ENCODE measurements at places on chromosomes 7 and 10.

- no peak for DNase-seq
Measured at GRCh38 chr10:121838931-121839330, 88.9 kb downstream of the ATE1 start.

DNA sequence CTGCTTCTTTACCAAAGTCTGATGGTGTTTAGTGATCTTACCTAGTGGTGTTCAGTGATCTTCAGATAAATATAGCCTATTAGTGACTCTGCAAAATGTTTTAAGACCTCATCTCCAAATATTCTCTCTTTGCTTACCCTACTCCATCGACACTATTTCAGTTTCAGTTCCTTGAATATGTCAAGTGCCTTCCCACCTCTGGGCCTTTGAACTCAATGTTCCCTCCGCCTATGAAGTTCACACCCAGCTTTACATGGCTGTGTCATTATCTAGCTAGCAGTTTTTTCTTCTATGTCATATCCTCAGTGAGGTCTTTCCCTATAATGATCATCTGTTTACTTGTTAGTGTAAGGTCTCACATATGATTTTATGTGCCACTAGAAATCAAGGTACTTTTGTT lies 322.6 kb downstream of the DGKB start:
- no peak for DNase-seq

GRCh38 chr10:77635402-77636227 lies 2.0 kb downstream of the KCNMA1 start:
- DNase-seq = no peak

GRCh38 chr10:45006276-45007030 lies 5.7 kb downstream of the ZNF22 start:
- DNase-seq = no peak

DNA sequence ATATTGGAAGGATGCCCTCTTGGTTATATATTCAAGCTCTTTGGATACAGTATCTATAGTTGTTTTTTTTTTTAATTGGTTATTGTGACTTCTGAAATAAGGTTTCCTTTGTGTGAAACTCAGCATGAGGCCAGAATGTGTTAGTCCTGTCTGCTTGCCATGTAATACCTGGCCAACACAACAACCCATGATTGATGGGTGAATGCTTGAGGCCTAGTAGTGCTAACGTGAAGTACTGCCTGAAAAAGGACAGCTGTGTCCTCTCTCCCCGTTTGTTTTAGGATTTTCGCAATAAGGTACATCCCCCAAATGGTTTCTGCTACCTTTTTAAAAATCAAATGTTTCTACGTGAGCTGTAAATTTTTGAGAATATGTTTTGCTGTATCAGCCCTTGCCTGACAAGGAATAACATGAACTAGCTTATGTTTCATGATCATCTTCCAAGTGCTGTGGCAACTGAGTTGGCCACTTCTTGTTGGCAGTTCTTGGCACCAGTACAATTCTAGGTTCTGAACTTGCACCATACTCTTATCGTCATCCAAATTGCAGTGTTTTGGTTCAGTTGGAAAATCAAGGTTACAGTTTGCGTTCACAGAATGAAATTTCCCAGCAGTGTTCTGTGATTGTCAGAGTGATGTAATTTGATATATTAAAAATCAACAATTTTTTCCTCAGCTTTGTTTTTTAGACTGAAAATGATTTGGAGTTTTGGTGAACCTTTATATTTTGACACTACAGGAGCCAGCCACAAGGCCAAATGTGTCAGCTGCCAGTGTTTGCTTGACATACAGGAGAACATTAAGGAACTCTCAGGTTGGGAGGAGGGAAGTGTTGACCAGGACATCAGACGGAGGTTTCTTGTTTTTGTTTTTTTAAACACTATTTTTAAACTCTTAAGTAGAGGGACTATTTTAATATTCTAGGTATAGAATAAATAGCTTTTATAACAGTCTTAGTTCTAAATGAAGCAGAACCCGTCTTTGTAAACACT lies 13.5 kb upstream of the ASCC1 start:
- DNase-seq = no peak

- no peak for DNase-seq
Measured at GRCh38 chr7:131628634-131629033, 72.2 kb upstream of the PODXL start.

- DNase-seq = no peak
Measured at GRCh38 chr7:108345710-108346336, 110.4 kb downstream of the NRCAM start.

DNA sequence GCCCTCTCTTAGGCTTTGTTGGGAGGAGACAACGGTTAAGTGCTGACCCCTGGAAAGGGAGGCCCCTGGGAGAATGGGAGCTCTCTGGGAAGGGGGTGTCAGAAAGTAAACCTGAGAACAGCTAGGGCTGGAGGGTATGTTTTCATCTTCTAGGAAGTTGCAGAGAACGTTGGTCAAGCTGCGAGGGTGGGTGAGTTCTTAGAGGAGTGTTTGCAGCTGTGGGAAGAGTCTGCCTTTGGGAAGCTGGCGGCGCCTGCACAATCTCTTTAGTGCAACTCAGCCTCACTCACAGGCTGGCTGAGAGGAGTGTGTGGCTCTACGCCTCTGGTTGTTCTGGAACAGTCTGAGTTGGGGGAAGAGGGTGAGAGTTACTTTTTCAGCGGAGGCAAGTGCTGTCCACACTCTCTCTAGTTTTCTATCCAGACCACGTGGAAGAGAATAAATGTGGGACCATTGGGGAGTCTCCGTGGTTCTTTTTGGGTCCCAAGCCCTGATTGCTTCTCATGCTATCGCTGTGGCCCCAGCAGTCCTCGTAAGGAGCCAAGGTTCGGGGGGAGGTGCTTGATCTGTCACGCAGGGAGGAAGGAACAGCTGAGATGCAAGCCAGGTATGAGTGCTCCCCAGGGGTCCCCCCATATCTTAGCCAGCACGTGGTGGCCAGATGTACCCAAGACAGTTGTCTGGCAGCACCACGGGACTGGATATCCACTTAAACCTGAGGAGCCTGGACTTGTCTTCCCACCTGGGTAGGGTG lies 237.2 kb downstream of the BUB3 start:
- no peak for DNase-seq

DNA sequence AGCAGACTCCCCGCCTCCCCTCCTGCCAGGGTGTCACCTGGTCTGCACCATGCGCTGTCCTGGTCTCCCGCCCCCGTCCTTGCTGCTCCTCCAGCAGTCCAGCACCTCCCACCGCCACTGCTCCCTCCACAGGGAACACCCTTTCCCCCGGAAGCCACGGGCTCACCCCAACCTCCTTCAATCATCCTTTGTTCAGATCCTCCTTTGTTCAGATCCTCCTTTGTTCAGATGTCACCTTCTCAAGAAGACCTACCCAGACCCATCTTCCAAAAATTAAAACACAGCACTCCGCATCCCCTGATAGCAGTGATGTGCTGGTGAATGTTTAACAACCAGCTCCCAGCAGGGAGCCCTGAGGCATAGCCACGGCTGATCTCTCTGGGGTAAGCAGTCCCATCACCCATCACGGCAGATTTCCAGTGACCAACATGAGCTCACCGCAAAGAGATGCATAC lies 237.7 kb downstream of the USP6NL start:
- DNase-seq = no peak

DNA sequence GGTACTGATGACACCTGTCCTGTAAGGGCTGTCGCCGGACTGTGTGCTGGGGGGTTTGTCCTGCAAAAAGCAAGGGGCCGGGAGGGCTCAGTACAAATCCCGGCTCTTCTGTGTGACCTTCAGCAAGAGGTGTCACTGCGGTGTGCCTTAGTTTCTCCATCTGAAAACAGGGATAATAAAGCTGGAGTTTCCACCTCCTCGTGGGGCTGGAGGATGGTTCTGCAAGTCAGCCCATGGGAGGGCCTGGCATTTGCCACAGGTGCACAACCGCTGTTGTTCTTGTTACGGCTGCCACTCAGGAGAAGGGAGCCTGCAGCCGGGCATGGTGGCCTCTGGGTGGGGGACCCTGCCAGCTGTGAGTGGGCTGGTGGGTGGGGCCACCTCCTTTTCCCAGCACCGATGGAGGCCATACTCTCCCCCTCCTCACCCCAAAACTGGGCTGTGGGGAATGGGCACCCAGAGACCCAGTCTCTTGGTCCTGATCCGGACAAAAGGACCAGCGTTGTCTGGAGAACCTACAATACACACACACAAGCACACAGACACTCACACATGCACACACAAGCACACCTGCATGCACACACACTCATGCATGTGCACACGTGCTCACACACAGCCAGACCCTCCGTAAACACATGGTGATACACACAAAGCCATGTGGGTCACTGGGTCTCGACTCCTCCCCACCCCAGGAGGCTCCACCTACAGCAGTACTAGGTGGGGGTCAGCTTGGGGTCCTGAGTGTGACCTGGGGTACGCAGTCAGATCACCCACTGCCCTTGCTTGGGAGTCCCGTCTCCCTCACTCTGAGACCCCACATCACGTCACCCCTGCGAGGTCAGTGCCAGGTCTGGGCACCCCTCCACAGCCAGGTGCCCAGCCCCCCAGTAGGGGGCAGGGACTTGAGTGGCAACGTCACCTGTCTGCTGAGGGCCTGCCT lies 34.1 kb downstream of the ELFN1 start:
- no peak for DNase-seq

- DNase-seq = no peak
Measured at GRCh38 chr7:95874541-95875265, 102.3 kb downstream of the DYNC1I1 start.

- DNase-seq = no peak
Measured at GRCh38 chr10:78613132-78613531, 455.6 kb upstream of the ZMIZ1 start.

DNA sequence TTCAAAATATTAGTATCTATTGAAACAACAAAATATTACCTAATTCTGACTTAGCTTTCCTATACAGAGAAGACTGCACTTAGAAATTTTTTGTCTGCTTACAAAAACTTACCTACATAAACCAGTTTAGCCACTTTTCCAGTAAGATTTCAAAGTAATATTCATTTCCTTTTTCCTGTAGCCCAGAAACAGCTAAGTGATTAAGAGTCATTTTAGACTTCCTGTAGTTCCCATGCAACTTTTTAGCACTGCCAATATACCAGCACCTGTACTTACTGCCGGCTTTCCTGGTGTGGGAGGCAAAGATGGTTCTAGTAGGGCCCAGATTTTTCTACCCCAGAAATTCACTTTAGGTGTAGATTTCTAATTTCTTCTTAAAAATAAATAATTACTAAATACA lies 21.8 kb downstream of the NT5C2 start:
- DNase-seq = peak; percentile 54

GRCh38 chr7:98221611-98222532 lies 10.6 kb downstream of the BHLHA15 start:
- DNase-seq = no peak

DNA sequence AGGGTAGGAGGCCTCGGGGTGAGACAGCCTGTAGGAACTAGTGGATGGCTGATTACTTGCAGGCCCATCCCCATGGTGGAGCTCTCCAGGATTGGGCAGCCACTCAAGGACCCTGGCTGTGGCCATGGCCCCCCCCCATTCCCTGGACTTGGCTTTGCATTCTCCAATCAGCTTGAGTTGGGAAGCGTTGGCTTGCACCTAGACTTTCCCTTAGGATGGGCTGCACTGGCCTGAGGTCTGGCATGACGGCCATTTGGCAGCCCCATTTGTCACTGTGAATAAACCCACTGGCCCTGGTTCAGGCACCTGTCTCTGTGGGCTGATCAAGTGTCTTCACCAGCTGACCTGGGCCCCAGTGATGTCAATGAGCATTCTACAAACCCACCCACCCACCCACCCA lies 41.4 kb downstream of the RAMP3 start:
- DNase-seq = no peak

GRCh38 chr10:86979296-86979818 lies 11.1 kb downstream of the ADIRF start:
- no peak for DNase-seq

DNA sequence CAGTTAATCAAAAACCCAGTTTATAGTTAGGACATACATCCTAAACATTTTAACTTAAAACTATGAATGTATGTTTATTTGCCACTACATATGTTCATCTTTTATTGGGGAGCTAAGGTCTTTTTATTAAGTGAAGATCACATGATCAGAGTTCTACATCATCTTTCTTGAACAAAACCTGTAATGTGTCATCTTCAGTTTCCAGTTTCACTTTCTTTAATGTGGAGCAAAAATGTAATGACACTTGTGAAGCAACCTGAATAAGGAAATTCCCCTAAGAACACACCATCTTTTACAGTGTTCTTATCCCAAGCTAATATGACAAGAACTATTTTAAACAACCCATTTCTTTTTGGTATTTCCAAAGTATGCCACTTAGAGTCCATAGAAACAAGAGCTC lies 166.7 kb upstream of the BET1 start:
- no peak for DNase-seq

- DNase-seq = no peak
Measured at GRCh38 chr7:130966246-130967009, 232.4 kb upstream of the KLF14 start.

DNA sequence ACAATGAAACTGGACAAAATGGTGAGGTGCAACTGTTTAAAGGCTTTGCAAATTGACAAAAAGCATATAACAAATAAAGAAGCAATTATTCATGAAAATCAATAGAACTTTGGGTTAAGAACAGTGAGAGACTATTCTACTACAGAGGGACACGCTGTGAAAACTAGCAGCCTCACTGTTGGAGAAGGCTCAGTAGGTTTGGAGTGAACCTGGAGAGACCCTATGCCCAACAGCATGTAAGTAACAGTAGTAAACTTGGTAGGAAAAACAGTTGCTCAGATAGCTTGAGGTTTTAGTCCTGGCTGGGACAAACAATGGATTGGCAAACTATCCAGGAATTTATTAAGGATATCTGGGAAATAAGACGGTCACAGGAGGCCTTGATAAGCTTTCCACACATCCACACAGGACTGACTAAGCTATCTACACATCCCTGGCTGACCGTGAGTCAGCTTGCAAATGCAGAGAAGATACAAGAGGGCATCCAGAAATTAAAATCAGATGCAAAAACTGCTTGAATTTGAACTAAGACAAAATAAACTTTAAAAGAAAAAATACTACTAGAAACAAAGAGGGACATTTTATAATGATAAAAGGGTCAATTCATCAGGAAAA lies 15.9 kb downstream of the FAM149B1 start:
- no peak for DNase-seq

DNA sequence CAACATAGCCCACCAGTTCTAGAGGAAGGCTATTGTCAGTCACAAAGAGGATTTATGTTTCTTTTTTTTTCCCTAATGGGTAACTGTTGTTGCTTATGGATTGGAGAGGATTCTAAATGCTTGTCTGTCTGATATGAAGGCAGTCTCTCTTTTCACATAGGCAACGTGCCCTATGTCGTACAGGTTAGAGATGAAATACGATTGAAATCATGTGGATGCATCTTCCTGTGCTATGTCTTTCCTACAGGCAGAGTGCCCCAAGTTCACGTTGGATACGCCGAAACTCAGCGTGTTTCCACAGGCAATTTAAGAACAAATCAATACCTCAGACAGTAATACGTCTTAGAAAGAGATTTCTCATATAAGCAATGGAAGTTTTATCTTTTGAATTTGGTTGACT lies 93.8 kb downstream of the CELF2 start:
- DNase-seq = no peak

- DNase-seq = peak; percentile 91
Measured at GRCh38 chr10:126397640-126398382, 9.5 kb upstream of the ADAM12 start.

DNA sequence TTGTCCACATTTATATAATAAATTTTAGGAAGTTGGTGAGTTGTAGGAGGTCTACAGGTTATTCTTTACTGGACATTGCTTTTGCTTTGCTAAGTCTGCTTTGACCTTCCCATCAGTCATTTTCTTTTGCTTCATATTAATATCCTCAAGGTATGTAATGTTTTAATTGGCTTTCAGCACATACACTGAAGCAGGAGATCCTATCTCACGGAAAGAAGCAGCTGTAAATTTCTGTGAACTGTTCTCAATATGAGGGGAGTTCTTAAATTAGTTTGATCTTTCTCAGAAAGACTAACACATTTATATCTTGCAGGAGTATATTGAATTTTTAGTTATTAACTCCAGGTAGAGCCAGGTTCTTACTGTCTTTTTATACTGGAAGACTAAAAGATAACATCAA lies 856.5 kb downstream of the GATA3 start:
- DNase-seq = no peak
